ENCODE measurements at places on chromosomes 2 and 18.

- no peak for DNase-seq
Observed at GRCh38 chr2:119730671-119731177, 29.0 kb upstream of the PTPN4 start.

DNA sequence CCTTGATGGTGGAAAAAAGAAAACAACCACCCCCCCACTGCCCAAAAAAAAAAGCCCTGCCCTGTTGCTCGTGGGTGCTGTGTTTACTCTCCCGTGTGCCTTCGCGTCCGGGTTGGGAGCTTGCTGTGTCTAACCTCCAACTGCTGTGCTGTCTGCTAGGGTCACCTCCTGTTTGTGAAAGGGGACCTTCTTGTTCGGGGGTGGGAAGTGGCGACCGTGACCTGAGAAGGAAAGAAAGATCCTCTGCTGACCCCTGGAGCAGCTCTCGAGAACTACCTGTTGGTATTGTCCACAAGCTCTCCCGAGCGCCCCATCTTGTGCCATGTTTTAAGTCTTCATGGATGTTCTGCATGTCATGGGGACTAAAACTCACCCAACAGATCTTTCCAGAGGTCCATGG is 28.0 kb downstream of the MAL start:
- no peak for DNase-seq

DNA sequence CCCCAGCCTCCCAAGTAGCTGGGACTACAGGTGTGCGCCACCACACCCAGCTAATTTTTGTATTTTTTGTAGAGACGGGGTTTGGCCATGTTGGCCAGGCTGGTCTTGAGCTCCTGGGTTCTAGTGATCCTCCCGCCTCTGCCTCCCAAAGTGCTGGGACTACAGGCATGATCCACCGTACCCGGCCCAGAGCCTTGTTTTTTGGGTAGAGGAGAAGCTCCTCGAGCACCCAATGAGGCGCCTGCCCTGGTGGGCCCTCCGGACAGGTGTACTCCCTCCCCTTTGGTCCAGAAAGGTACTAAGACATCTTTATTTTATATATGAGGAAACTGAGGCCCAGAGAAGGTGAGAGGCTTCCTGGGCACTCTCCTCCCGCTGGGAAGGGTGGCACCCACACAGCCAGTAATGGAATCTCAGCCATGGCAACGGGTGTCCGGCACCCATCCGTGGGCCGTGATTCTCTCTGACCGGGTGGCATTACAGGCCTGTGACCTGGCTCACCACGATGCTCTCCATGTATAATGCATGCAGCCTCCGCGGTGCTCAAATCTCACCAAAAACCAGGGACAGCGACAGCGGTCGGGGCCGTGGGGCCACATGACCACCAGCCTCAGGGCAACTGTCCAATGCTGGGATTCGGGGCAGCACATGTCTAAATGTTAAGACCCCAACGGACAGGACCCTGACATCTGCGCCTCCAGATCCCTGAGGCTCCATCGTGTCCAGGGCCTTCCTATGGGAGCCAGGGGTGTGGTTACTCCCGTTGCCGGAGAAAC is 16.8 kb upstream of the KLHL30 start:
- no peak for DNase-seq

GRCh38 chr2:113896791-113897190 is 6.9 kb downstream of the ACTR3 start:
- no peak for DNase-seq

DNA sequence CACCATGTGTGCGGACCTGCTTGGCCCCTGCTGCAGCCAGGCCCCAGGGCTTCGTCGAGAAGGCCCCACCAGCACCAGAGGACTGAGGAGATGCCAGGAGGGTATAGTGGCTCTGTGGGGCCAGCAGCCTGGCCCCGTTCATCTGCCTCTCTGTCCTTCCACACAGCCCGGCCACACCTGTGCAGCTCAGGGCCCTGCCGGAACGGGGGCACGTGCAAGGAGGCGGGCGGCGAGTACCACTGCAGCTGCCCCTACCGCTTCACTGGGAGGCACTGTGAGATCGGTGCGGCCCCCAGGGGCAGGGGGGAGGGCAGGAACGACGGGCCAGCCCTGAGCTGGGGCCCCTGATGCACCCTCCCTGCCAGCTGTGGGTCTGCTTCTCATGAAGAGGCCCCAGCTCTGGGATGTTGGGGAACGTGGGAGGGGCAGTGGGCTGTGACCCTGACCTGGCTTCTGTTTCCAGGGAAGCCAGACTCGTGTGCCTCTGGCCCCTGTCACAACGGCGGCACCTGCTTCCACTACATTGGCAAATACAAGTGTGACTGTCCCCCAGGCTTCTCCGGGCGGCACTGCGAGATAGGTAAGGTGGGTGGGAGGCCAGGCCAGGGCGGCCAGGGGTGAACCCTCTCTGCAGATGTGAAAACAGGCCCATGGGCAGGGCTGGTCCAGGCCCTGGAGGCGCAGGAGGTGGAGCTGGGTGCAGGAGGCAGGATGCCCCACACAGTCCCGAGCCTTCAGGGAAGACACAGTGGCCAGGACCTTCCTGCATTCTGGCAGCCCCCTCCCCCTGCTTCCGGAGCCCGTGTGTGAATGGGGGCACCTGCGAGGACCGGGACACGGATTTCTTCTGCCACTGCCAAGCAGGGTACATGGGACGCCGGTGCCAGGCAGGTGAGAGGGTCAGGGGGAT is 50.3 kb downstream of the MTERF4 start:
- no peak for DNase-seq

- DNase-seq, result no peak
Observed at GRCh38 chr18:42534313-42534712, 579.3 kb downstream of the PIK3C3 start.

DNA sequence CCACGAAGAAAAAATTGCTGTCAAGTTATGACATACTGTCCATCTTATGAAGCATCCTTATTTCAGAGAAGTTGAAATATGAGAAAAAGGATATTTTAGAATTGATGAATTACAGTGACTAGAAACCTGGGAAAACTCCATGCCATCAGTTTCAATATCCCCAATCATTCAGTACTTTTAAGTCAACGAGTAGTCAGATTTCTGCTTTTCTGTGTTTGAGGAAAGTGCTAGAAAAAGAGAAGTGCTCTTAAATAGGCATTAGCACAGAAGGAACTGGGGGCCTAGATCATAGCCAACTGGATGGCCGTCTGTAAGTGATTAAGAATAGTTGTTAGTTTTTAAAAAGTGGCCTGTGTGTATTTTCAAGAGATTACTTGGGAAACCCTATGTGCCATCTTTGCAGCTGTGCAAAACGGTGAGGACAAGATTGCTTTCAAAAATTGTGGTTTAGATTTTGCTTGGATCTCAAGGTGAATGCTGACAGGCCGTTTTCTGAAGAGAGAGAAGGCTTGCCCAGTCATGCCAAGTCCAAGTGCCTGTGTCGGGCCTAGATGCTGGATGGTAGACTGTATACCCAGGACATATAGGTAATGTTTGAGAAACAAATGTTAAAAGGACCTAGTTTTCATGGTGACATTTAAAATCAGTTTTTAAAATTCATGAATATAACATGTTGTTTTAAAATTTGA is 5.1 kb downstream of the NEDD4L start:
- no peak for DNase-seq

- DNase-seq, result no peak
Observed at GRCh38 chr2:239057533-239057932, 209.6 kb downstream of the TWIST2 start.

- DNase-seq, result no peak
Observed at GRCh38 chr2:205771666-205772065, 89.4 kb downstream of the NRP2 start.

DNA sequence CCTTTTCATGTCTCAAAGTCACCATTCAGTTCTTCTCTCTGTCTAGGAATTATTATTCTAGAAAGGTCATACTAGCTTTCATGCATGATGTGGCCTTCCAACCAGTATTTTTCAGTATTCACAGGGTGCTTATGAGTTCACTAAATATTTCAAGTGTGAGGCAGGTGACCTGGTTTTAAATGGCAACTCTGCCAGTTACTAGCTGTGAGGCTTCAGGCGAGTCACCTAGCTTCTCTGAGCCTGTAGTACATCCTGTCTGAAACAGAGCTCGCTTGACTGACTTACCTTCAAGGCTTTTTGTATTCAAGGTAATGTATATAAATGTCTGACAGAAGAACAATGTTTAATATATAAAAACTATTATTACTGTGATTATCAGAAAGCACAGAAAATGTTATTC is 19.4 kb upstream of the ACVR1 start:
- no peak for DNase-seq

DNA sequence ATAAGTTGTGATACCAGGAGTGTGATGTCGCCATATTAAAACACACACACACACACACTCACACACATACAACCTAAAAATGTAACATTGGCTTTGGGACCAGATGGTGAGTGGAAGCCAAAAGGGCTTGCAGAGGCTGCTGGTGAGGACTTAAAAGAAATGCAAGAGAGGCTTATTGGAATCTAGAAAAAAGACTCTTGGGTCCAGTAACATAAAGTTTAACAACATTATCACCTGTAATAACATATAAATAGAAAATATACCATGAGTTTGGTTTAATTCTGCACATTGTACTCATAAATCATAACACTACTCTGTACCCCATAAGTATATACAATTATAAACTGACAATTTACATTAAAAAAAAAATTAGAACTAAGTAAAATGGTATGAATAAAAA is 74.4 kb upstream of the MYCN start:
- no peak for DNase-seq

GRCh38 chr2:224366267-224366844 is 35.6 kb downstream of the FAM124B start:
- DNase-seq, result no peak
